ENCODE measurements at places on chromosomes 3 and 15. TPM values are rescaled to one million over a fixed set of nuclear protein-coding genes. Genes with fewer than 3 reads are reported as not detected.

- H3K27me3 ChIP-seq, result no peaks in the 10 kb centered on the region
- no peak for DNase-seq
- no peak overlapping the region for H3K27ac ChIP-seq
These were observed 8.6 kb downstream of the GPR15 start for GRCh38 chr3:98540346-98540745.

DNA sequence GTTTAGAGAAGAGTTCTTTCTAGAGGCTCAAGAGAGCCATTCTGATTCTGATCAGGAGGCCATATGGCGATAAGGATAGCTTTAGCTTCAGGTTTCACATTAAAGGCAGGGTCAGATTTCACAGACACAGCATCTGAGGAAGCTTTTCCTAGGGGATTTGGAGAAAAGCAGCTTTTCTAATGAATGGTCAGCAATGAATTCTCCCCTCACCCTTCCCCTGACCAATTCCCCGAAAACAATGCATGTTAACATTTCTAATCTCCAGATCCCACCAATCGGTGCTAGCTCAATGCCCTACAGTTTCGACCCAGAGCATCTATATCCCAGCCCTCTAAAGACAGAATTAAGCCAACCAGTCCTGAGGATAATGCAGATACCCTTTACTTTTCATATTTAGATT, 9.8 kb downstream of the AGBL1 start:
- no peaks in the 10 kb centered on the region for H3K4me1 ChIP-seq
- H3K27me3 ChIP-seq, result no peaks in the 10 kb centered on the region
- no peak overlapping the region for H3K4me3 ChIP-seq
- no peak overlapping the region for H3K27ac ChIP-seq
- no peak for DNase-seq

DNA sequence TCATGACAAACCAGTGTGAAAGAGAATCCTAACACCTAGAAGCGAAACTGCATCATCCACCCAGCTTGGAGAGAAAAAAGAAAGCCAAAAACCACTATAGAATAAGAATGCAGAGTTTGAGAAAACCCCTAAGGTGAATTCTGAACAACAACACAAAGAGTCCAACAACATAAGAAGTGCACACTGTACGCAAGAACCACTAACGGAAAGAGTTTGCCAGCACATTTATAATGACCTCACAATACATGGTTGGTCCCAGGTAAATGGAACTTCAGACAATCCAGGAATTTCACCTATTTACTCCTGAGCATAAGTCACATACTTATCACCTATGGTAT, 128.3 kb upstream of the BHLHE40 start:
- no peaks in the 10 kb centered on the region for H3K27me3 ChIP-seq
- no peak for DNase-seq
- peaks cover 5% of the 10 kb centered on the region for H3K36me3 ChIP-seq
- H3K4me3 ChIP-seq, result no peak overlapping the region

DNA sequence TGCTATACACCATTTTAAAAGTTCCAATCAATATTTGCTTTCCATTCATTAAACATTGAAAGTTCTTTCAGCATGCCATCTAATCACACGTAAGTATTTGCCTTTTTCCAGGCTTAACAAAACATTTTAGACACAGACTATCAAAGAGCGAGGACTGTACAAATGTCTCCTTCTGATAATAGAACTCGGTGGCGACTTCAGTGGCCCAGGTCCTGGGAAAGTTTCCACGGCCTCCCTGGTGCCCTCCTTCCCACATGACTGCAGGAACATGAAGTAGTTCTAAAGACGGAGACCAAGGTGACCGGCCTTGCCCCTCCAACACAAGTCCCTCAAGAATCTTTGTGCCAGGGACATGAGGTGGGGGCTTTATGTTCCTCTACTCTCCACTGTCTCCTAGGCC, 174.6 kb upstream of the KBTBD8 start:
- H3K36me3 ChIP-seq, result no peaks in the 10 kb centered on the region
- H3K27ac ChIP-seq, result no peak overlapping the region
- DNase-seq, result no peak
- H3K27me3 ChIP-seq, result no peaks in the 10 kb centered on the region

- DNase-seq, result peak; percentile 63
- no peaks in the 10 kb centered on the region for H3K27me3 ChIP-seq
- H3K4me3 ChIP-seq, result no peak overlapping the region
- no peaks in the 10 kb centered on the region for H3K36me3 ChIP-seq
These were observed 2.8 kb downstream of the SHISA5 start for GRCh38 chr3:48501196-48501595.

GRCh38 chr3:65439641-65440284, 599.0 kb downstream of the MAGI1 start:
- H3K36me3 ChIP-seq, result peaks cover 4% of the 10 kb centered on the region
- no peak overlapping the region for H3K4me3 ChIP-seq
- H3K27ac ChIP-seq, result no peak overlapping the region
- no peak for DNase-seq

GRCh38 chr3:39122813-39123212, 15.3 kb downstream of the TTC21A start:
- H3K27me3 ChIP-seq, result no peaks in the 10 kb centered on the region
- H3K4me3 ChIP-seq, result no peak overlapping the region
- no peaks in the 10 kb centered on the region for H3K36me3 ChIP-seq
- H3K27ac ChIP-seq, result no peak overlapping the region

DNA sequence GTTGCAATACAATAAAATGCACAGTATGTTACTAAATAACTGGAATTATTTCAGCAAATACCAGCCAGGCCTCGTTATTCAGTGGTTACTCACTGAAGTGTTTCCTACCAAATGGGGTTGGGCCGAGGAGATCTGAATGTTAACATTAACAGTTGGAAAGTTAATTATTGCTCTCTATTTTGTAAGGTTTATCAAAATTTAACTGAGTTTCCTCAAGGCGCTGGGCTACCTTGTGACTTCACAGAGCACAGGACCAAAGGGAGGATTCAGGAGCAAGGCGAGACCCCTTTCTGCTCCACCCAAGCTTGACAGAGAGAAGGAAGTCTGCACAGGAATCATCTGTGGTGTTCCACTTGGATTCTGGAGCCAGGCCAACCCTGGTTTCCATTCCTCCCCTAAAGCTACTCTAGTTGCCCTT, 21.6 kb downstream of the ADAMTS9 start:
- H3K27ac ChIP-seq, result no peak overlapping the region
- H3K36me3 ChIP-seq, result no peaks in the 10 kb centered on the region
- H3K4me1 ChIP-seq, result peaks cover 1% of the 10 kb centered on the region
- no peak for DNase-seq

DNA sequence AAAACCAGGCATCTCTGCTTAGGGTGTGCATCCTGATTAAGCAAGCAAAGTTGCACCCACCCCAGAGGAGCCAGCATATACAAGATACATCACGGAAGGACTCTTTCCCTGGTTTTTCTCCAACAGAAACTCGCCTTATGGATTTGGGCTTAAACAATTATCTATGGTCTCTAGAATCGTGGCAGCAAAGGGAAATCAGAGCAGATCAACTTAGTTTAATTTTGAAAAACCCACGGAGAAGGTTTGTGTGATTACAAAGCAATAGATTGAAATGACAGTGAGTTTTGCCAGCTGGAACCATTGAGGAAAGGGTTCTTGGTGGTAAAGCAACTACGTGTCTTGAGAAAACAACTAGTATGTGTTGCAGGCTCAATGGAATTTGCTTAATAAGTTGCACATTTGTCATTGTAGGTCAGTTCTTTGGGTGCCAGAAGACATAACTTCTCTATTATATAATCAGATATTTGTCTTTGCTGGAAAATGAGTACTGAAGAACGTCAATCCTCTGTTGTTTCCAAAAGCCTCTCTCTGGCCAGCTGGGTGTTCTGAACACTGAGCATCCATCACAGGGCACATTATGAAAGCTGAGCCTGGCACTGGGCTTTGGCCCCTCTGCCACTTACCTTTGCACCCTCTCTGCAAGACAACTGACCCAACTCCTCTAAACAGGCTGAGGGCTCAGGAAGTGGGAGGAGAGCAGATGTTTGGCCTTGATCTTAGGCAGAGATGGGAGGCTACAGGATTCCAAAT, 75.7 kb upstream of the FBN1 start:
- H3K36me3 ChIP-seq, result no peaks in the 10 kb centered on the region
- H3K4me3 ChIP-seq, result no peak overlapping the region
- no peaks in the 10 kb centered on the region for H3K4me1 ChIP-seq
- no peak overlapping the region for H3K27ac ChIP-seq

DNA sequence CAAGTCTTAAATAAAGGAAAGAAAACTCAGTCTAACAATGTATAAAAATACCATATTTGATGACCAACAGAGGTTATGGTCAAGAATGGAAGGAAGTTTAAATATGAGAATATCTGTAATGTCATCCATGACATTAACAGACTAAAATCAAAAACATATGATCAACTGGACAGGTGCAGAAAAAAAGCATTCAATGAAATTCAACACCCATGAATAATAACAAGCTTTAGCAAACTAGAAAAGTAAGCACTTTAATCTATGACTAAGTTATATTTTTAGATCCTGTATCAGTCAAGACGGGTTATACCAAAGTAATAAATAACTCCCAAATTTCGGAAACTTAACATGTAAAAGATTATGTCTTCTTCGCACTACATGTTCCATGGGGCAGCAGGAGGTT, 61.8 kb downstream of the CFAP20DC start:
- H3K4me3 ChIP-seq, result no peak overlapping the region
- no peaks in the 10 kb centered on the region for H3K4me1 ChIP-seq
- no peak overlapping the region for H3K27ac ChIP-seq
- DNase-seq, result no peak
- H3K27me3 ChIP-seq, result no peaks in the 10 kb centered on the region
- H3K36me3 ChIP-seq, result no peaks in the 10 kb centered on the region

DNA sequence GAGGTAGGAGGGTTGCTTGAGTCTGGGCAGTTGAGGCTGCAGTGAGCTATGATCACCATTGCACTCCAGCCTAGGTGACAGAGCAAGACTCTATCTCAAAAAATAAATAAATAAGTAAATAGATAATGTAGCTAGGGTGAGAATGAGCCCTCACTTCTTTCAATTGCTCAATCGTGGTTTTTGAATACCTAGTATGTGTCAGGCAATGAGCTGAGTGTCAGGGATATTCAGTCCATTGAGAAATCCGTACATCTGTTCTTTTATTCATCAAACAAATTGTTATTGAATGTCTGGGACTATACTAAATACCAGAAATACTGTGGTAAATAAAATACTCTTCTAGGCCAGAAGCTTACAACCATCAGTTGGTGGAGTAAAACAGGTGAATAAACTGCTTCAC, 6.2 kb upstream of the ZNF148 start:
- H3K4me3 ChIP-seq, result no peak overlapping the region
- no peaks in the 10 kb centered on the region for H3K36me3 ChIP-seq
- H3K27me3 ChIP-seq, result no peaks in the 10 kb centered on the region

DNA sequence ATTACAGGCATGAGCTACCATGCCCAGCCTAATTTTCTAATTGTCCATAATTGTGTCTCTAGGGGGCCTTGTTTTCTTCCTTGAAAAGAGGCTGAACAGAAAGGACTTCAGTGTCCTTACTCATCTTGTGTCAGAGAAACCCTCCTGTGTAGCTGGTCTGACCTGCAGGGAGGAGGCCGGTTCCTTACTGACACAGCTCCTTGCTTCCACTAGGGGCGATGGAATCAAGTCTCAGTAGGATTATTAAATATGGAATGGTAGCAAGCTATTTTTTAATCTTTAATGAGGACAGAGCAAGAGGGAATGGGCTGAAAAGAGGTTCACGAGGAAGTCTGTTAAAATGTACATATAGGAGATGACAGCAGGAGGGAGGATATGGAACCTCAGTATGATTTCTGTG, 8.6 kb downstream of the LPCAT4 start:
- H3K27me3 ChIP-seq, result no peaks in the 10 kb centered on the region
- no peak overlapping the region for H3K27ac ChIP-seq
- DNase-seq, result no peak
- peaks cover 6% of the 10 kb centered on the region for H3K36me3 ChIP-seq

GRCh38 chr3:48409291-48410201, 20.3 kb downstream of the PLXNB1 start:
- DNase-seq, result peak; percentile 71
- H3K27ac ChIP-seq, result no peak overlapping the region
- no peak overlapping the region for H3K4me3 ChIP-seq
- H3K27me3 ChIP-seq, result no peaks in the 10 kb centered on the region
- peaks cover 17% of the 10 kb centered on the region for H3K36me3 ChIP-seq
- no peaks in the 10 kb centered on the region for H3K4me1 ChIP-seq

- no peaks in the 10 kb centered on the region for H3K36me3 ChIP-seq
- DNase-seq, result no peak
- H3K4me1 ChIP-seq, result no peaks in the 10 kb centered on the region
- H3K4me3 ChIP-seq, result no peak overlapping the region
These were observed 5.7 kb downstream of the NTRK3 start for GRCh38 chr15:88250826-88251225.

- H3K27ac ChIP-seq, result peak overlapping the region; percentile 46
- H3K4me1 ChIP-seq, result no peaks in the 10 kb centered on the region
- peak; percentile 61 for DNase-seq
- no peaks in the 10 kb centered on the region for H3K27me3 ChIP-seq
- no peaks in the 10 kb centered on the region for H3K36me3 ChIP-seq
These were observed 965 bp downstream of the FLNB start for GRCh38 chr3:58009026-58009748.

- no peaks in the 10 kb centered on the region for H3K4me1 ChIP-seq
- H3K27me3 ChIP-seq, result no peaks in the 10 kb centered on the region
- H3K27ac ChIP-seq, result no peak overlapping the region
- no peak overlapping the region for H3K4me3 ChIP-seq
- DNase-seq, result no peak
These were observed 14.9 kb upstream of the GP9 start for GRCh38 chr3:129045675-129046036.

DNA sequence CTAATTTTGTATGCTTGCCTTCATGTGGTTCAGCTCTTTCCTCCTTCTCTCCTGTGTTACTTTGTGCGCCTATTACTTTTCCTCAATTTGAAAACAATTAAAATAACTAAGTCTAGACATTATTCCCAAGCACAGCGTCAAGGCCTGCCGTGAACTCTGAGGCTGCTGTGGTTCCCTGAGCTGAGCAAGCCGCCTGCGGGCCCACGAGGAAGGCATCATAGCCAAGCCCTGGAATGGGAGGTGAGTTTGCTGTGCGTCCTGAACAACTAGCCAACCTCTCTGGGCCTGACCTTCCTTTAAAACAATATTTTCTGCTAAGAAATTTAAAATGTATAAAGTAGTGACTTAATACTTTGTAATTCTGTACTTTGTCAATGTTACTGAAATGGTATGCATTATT, 327.2 kb downstream of the OCA2 start:
- no peaks in the 10 kb centered on the region for H3K27me3 ChIP-seq
- H3K4me1 ChIP-seq, result no peaks in the 10 kb centered on the region
- no peak overlapping the region for H3K4me3 ChIP-seq
- no peak for DNase-seq
- no peak overlapping the region for H3K27ac ChIP-seq

GRCh38 chr3:128878556-128879124, 780 bp upstream of the ACAD9 start:
- no peak for DNase-seq
- no peaks in the 10 kb centered on the region for H3K36me3 ChIP-seq
- H3K27me3 ChIP-seq, result no peaks in the 10 kb centered on the region
- H3K4me1 ChIP-seq, result no peaks in the 10 kb centered on the region

GRCh38 chr3:127803619-127804018, 18.7 kb downstream of the MGLL start:
- no peaks in the 10 kb centered on the region for H3K36me3 ChIP-seq
- no peak overlapping the region for H3K4me3 ChIP-seq
- H3K4me1 ChIP-seq, result no peaks in the 10 kb centered on the region
- no peak for DNase-seq
- H3K27ac ChIP-seq, result no peak overlapping the region

The PLA2G4F gene
- not detected for total RNA-seq

The CPLX3 gene
- not detected for total RNA-seq

The MYO9A gene
- total RNA-seq, result 93.7 TPM

The TBL1XR1 gene
- 200 TPM for total RNA-seq

The DUOX1 gene
- total RNA-seq, result 0.71 TPM

The GOLGA6L4 gene
- total RNA-seq, result 6.8 TPM

The AADACL2 gene
- total RNA-seq, result not detected

The IL17RC gene
- 33.8 TPM for total RNA-seq

The FETUB gene
- total RNA-seq, result not detected

The LRRIQ4 gene
- total RNA-seq, result not detected

The SPSB4 gene
- 1.0 TPM for total RNA-seq

The HESX1 gene
- 0.36 TPM for total RNA-seq

Data from aorta (tissue), 5 donors.